ENCODE measurements at places on chromosomes 6 and 20.

GRCh38 chr6:31597006-31597405, 4.2 kb upstream of the NCR3 start:
- peak; percentile 78 for DNase-seq

- peak; percentile 68 for DNase-seq
These were observed 3.6 kb downstream of the CCND3 start for GRCh38 chr6:41937861-41938574.

- no peak for DNase-seq
These were observed 610 bp downstream of the CASP8AP2 start for GRCh38 chr6:89830170-89830809.

GRCh38 chr20:33663161-33664084, 1.3 kb downstream of the C20orf144 start:
- DNase-seq: no peak

- DNase-seq: no peak
These were observed 13.1 kb downstream of the ZNF341 start for GRCh38 chr20:33744773-33745385.

GRCh38 chr6:92371211-92372208, 1047.8 kb downstream of the EPHA7 start:
- no peak for DNase-seq

- DNase-seq: no peak
These were observed 16.1 kb upstream of the ZNF217 start for GRCh38 chr20:53609491-53610445.

GRCh38 chr6:64932486-64932885, 774.5 kb downstream of the EYS start:
- no peak for DNase-seq

DNA sequence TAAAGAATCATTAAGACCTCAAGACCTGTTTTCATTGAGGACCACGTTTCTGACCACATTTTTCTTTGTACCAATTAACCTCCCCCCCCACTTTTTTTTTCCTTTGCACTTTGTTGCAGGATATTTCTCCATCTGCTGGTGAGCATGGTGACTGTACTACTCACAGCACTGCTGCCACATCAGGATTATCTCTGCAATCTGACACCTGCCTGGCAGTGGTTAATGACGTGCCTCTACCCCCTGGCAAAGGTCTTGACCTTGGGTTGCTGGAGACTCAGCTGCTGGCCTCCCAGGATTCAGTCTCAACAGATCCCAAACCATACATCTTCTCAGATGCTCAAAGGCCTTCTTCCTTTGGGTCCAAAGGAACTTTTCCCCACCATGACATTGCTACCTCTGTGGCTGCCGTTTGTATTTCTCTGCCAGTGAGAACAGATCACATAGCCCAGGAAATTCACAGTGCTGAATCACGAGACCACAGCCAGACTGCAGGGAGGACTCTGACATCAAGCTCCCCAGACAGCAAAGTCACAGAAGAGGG, 46.6 kb upstream of the EDN3 start:
- no peak for DNase-seq

- DNase-seq: no peak
These were observed 405.5 kb upstream of the PLCB4 start for GRCh38 chr20:8663424-8663823.

- DNase-seq: no peak
These were observed 272.1 kb downstream of the LRFN2 start for GRCh38 chr6:40315060-40315459.

- no peak for DNase-seq
These were observed 331.6 kb downstream of the RNGTT start for GRCh38 chr6:88631830-88632229.
